ENCODE measurements at places on chromosomes 5 and 9.
A peak's percentile ranks its signal among the peaks of the same experiment; 100 is the strongest.

DNA sequence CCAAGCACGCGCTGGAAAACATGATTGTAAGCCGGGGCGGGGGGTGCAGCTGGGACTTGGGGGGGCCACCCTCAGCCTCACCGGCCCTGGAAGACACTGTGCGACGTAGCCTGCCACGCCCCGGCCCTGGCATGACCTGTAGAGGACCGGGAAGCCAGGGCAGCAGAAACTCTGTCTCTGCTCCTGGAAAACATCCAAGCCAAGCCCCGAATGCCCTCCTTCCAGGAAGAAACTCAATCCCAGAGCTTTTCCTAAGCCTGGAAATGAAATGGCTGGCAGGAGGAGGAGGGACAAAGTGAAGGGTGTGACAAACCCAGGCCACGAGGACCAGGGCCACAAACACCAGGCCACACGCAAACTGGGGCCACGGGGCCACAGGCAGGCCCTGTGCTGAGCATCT, 55.4 kb downstream of the KCNT1 start:
- no peak for DNase-seq

DNA sequence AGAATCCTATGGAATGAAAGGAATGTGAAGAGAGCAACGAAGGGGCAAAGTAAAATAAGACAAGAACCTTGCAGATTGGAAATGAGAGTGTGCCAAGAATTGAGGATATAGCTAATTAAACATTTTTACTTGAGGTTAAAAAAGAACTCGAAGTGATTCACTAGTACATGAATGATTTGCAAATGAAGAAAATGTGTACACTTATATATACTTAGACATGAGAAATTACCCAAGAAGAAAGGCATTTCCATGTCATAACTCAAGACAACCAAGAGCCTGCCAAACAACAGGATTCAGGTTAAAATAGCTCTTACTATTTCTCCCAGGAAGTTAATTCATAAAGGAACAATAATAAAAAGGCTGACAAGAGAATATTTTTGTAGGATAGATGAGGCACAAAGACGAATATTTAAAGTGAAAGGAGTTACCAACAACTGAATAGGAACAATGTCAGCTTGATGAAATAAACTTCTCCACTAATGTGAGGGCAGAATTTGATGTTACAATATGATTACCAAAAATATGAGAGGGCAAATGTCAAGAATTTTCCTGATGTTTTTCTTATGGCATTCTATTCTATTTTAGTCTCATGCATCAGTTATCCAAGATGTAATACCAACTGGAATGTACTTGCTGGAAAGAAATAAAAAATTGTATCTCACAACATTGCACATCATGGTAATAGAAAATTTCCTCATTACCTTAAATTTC, 18.9 kb upstream of the NPR3 start:
- DNase-seq: no peak

DNA sequence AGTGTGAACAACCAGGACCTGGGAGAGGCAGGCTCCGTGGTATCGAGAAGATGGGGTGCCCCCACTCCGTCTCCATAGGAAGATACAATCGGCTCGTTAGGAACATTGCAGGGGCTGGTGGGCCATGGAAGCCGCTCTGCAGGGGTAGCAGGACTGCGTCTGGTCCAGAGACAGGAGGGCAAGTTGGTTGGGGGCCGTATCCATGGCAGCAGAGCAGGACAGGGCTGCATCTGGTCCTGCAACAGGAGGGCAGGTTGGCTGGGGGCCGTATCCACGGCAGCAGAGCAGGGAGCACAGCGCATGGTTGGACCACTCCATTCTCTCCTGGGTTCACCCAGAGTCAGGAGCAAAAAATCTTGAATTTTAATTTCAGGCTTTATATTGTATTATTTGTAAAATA, 98.2 kb downstream of the ANKRD33B start:
- no peak for DNase-seq

DNA sequence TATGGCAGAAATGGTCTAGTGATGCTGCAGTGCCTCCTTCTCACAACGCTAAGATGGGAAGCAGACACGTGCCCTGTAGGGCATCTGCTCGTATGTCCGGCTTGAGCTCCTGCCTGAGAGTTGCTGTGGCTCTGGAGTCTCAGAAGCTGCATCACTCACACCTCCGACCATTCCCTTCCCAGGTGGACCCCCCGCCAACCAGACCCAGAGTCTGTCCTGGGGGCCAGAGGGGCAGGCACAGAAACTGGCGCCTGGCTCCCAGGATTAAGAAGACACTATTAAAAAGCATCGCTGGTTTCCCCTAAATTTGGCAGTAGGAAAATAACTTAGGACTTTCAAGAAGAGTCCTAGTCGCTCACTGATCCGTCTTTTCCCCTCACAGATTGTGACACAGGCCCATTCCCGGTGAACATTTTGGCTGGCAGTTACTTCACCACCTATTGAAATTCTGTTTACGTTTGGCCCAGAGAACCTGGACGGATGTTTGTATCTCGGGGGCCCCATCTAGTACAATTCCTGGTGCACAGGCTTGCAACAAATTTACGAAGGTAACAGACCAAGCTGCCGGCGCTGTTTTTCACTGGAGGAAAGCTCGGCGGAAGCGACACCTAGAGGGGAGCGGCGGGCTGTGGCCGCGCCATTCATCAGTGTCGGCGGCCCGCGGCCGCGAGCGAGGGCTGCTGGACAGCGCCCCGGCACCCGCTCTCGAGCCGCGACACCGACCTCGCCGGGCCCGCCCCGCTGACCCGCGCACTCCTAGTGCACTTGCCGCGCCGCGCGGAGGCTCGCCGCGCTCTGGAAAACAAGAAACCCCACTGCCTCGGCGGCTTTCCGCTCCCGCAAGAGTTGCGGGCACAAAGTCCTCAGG, 1.6 kb downstream of the FSTL4 start:
- no peak for DNase-seq

DNA sequence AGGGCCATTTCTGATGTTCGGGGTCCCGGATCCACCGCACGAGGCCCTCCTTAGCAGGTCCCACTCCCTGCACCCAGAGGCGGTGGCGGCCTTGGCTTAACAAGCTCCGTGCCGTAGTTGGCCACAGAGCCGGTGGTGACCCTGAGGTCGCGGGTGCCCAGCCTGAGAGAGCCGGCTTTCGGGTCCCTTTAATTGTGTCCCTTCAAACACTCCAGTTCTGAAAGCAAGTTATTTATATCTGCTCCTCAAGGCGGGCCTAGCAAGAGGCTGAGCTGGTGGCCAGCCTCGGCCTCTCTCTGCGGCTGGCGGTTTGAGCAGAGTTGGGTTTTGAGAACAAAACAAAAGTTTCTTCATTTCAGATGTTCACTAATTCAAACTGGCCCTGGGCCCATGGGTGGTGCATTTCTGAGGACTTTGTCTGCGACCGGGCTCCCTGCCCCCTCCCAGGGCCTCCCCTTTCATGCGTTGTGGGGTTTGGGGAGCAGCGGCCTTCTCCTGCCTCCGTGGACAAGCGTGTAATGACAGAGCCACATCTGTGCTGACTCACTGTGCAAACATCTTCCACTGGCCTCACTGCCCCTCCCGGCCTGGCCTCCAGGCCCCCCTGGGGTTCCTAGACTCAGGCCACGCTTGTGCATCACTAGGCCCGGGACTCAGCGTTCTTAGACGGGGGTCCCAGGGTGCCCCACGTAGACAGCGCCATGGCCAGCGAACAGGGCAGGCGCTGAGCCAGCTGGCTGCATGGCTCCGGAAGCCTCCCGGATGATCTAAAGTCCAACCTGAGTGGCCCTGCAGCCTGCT, 49.4 kb upstream of the COL5A1 start:
- DNase-seq: no peak

DNA sequence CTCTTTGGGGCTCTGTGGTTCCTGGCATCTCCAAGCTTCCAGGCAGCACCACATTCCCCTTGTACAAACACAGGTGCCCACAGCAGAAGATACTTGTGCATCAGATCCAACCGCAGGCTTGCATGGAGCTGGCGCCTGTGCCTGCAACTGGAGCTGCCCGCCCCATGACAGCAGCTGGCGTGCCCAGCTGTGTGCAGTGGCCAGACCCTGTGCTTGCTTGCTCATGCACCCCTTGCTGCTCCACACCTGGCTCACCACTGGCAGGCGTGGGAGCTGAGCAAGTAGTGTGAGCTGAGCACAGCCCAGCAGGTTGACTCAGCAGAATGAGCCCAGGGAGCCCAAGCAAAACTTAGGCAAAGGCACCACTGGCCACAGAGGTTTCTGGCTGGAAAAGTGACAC, 84.4 kb upstream of the STARD4 start:
- no peak for DNase-seq

GRCh38 chr5:41115281-41115680, 44.1 kb upstream of the MROH2B start:
- DNase-seq: no peak

DNA sequence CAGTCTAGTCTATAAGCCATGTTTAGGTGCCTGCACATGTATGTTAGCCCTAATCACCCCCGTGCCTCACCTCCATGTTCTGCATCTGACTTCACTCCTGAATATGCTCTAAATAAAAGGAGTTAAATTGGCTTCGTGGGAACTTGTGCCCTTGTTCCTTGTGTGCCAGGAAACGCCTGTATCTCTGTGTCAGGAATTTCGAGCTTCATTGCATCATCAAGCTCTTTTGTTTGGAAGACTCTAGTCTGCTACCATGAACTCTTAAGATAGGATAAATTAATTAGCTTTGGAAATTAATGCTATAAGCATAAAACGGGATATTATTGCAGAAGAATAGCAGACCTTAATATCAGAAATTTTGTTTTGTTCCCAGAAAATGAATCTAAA, 99.2 kb downstream of the ADCY2 start:
- DNase-seq: no peak

GRCh38 chr5:108206707-108207106, 175.2 kb downstream of the FBXL17 start:
- DNase-seq: no peak

- DNase-seq: no peak
Observed at GRCh38 chr5:8136271-8136670, 267.3 kb downstream of the MTRR start.

- DNase-seq: peak; percentile 39
Observed at GRCh38 chr9:136808075-136808805, 492 bp downstream of the RABL6 start.

DNA sequence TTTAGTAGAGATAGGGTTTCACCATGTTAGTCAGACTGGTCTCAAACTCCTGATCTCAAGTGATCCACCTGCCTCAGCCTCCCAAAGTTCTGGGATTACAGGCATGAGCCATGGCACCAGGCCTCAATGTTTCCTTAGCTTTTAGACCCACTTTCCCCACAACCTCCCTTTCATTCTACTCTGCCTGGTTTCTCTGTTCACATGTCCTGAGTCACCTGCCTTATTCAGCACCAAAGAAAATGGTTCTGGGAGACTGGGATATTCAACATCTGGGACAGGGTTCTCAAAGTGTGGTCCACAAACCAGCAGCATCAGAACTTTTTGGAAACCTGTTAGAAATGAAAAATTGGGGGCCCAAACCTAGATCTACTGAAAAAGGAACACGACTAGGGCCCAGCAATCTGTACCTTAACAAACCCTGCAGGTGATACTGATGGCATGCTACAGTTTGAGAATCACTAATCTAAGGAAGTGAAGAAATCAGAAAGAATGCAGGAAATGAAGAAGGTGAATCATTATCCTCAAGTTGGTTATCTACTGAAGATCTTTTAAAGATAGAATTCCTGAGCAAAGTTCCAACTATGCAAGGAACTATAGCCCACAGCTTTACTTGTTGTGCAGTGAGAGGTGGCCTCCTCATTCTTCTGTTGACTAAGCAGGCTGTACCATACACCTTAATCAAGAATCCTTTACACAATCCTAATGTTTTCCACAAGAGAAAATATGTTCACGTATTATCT, 51.8 kb upstream of the CTNNAL1 start:
- no peak for DNase-seq

- no peak for DNase-seq
Observed at GRCh38 chr9:27835746-27836145, 262.5 kb upstream of the C9orf72 start.

DNA sequence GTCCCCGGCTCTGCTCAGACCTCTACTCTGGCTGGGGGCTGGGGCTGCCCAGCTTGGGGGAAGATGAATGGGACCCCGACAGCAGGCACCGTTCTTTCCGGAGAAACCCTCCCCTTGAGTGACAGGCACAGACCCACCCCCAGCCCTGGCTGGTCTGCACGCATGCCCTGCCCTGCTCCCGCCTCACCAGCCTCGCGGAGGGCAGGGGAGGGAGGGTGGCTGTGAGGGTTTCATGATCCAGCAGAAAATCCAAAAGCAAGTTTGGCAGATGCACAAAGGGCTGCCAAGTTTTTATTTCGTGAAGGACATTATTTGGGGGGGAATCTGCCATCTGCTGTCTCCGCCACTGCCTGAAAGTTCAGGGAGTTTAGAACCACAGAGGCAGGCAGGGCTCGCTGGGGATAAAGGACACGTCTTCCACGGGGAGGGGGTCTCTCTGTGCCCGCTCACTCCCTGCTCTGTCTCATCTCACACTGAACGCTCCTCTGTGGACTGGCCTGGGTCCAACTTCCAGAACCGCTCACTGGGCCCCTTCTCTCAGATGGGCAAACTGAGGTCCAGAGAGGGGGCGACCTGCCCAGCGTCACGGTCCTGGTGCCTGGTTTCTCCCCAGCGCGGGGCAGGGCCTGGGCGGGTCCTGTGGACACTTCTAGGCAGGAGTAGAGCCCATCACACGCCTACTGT, 92.9 kb downstream of the RXRA start:
- no peak for DNase-seq

GRCh38 chr9:73200694-73201452, 49.2 kb downstream of the ANXA1 start:
- no peak for DNase-seq

GRCh38 chr5:17157294-17157693, 60.1 kb upstream of the BASP1 start:
- DNase-seq: no peak

DNA sequence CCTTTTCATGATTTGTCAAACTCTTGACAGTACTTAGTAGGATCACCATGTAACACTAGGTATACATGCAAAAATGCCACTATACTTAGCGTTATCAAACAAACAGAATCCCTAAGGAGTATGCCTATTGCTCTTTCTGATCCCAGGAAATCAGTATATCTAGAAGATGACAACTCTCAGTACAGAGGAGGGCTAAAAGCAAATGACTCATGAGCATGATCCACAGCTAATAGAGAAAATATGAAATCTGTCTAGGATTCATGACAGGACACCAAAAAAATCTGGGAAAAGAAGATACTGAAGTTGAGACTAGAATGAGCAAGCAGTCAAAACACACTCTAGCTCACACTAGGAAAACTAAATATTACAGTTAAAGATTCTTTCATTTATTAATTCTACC, 89.2 kb downstream of the RAPGEF6 start:
- no peak for DNase-seq

DNA sequence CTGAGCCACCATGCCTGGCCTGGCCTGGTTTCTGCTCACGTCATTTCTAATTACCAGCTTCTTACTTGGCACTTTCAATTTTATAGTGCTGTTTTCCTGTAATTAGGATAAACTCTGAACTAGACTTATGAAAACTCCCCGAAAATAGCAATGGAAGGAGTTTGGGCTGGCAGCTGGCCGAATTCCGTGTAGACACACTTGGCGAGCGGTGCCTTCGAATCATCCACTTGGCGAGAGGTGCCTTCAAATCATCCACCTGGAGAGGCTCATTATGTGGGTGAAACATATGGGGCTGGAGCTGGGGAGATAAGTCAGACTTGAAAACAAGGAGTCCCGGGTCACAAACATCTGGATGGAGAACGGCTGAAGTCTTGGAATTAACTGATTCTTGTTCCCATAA, 203.7 kb downstream of the ROR2 start:
- no peak for DNase-seq
